Activated effector memory CD4-positive, alpha-beta T cell treated with Interleukin-2 at 50 U/mL for 16 hours (primary cell): ENCODE measurements at places on chromosomes 1 and 21.

DNA sequence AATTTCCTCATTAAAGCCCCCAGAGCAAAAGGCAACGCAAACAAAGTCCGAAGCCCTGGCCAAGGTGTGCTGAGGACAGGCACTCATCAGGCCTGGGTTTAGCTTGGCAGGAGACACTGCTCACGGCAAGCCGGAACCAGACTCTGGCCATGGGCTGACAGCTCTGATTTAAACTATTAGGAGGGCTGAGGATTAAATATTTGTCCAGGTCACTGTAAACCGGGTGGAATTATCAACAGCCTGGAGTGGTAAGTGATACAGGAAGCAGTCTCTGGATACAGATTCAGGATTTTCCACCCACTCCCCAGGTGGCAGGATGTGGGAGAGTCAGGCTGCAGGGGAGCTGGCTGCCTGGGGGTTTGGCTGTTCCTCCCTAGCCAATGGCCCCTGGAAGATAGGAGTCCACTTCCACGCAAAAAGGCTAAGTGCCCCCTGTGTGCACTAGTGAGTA lies 42.4 kb downstream of the SLC66A1 start:
- no peak for DNase-seq

GRCh38 chr1:41500378-41500777 lies 15.9 kb upstream of the EDN2 start:
- no peak for DNase-seq

DNA sequence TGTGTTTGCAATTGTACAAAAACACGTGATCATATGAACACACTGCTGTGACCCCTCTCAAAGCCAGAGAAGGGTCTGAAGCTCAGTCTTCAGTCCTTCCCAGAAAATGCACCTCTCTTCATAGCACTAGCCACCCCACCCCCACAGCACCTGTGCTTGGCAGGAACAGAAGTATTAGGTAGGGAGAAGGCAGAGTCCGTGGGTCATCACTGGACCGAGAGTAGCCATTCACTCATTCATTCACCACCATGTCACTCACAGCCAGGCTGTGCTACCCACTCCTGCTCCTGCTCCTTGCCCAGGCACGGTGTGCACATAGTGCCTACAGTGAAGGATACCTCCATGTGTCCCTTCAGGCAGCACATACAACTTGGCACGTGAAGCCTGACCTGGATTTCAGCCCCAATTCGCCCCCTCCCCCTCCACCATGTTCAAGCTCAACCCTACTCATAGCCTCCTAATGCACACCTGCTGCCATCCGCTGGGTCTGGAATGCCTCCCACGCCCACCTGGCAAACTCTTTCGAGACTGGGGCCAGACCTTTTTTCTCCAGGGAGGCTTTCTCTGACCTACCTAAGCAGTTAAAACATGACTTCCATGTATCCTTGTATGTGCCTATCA lies 81.9 kb upstream of the GALNT2 start:
- DNase-seq = no peak

DNA sequence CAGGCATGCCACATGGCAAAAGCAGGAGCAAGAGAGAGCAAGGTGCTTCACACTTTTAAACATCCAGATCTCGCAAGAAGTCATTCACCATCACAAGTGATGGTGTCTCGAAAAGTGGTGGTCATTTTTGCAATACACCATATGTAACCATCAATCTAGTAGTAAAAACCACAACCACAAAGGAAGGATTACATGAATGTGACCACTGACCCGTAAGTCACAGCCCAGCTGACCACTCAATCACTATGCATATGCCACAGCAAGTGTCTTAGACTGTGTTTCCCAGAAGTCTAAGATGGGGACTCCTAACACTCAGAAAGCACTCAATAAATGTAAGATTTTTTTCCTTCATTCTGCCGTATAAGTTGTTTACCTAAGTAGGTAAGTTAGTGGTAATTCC lies 76.9 kb downstream of the FH start:
- no peak for DNase-seq

DNA sequence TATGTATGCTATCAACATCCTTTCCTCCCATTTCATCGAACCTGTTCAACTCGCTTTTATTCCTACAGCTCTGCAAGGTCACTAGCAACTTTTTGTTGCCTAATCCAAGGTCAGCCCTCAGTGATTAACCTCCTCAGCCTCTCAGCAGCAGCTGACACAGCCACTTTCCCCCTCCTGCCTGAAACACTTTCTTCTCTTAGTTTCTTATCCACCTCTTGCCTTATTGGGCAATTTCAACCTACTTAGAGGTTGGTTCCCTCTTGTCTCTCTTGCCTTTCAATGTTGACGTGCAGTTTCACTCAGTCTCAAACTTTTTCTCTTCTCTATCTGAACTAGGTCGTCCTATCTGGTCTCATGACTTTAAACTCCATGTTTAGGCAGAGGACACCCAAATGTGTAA lies 156.3 kb downstream of the C1orf94 start:
- no peak for DNase-seq

DNA sequence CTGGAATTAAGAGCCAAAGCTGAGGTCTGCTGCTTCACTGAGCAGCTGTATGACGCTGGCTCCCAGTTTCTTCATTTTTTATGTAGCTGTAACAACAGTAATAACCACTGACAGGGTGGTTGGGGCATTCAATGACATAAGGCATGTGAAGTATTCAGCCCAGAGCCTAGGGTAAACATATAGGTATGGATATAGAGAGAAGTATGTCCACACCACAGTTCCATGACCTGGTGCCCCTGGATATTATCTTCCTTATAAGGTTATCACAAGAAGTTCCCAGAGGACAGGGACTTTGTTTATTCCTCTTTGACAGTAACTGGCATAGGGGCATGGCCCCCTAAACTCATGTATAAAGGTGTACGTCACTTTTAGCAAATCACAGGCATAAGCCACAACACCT lies 14.7 kb downstream of the RAB42 start:
- DNase-seq = no peak

GRCh38 chr1:111990878-111991718 lies 1.6 kb upstream of the KCND3 start:
- no peak for DNase-seq

- no peak for DNase-seq
These were observed 782.4 kb upstream of the BRINP3 start for GRCh38 chr1:191260056-191260455.

- DNase-seq = no peak
These were observed 171.2 kb upstream of the RUNX1 start for GRCh38 chr21:35220301-35220700.

DNA sequence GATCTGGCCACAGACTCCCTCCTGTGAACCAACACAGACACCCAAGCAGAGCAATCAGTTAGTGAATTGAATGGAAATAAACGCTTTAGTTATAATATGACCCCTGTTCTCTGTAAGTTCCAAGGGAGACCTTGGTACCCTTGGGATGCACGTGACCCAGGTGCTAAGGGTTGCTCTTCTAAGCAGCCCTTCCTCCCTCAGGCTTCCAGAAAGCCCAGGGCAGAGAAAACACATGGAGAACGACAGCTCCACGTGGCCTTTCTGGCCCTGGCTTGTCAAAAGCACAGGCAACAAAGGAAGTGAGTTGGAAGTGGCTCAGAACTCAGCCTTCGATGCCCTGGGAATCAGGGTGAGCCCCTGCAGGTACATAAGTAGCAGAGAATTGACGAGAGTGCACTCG lies 57.4 kb downstream of the LACTBL1 start:
- DNase-seq = no peak

- DNase-seq = no peak
These were observed 17.0 kb downstream of the MAP7D1 start for GRCh38 chr1:36172983-36173382.

DNA sequence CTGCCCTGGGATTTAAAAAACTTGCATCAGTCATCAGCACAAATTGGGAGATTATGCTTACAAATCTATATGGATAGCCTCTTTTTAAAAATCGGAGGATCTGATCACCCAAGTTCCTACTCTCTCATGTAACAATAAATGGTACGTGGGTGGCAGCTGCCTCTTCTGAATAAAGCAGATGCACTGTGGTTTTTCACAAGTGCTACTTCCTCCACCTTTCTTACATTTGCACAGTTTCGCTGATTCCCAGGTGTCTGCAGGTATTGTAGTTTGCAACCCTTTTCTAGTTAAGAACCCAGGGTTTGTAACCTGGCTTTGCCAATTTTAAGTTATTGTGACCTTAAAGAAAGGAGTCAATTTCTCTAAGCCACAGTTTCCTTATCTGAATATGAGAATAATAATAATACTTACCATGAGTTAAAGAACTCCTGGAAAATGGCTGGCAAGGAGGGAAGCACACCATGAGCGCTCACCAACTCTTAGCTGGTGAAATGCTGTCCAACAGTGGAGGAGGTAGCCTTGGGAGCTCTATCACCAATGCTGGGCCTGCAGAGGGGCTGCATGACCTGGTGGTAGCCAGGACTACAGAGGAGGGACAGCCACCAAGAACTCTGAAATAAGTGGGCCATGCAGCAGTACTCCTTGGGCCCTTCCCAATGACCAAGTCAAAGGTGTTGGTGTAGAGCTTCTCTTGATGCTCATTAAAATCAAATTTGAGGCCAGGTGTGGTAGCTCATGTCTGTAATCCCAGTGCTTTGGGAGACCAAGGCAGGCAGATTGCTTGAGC lies 30.2 kb upstream of the KCNA2 start:
- DNase-seq = no peak

DNA sequence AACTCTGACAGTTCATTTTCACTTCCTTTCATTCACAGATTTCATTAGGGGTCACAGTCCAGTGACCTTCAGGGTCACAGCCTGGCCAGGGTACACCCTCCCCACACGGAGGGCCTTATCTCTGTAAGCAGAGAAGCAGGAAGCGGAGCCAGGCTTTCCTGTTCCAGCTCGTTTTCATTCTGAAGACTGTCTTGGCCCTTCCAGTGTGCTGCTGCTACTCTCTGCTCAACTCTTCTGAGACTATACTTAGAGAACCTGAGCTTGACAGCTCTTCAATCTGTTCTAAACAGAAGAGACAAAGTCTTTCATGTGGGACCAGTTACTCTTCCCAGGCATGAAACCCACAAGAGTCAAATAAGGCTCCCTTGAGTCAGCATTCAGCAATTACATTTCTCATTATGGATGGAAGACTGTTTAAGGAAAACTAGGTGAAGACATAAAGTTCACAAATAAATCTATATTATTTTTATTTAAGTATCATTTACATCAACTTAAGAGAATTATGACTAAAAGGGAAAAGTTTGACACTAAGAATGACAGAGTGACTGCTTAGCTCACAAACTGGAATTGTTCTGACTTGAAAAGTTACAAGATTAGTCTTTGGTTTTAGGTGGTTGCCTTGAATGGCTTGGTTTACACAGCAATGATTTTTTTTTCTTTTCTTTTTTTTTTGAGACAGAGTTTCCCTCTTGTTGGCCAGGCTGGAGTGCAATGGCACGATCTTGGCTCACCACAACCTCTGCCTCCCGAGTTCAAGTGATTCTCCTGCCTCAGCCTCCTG lies 4.8 kb upstream of the TDRD10 start:
- no peak for DNase-seq

- DNase-seq = peak; percentile 37
These were observed 48.5 kb downstream of the CDC7 start for GRCh38 chr1:91549041-91549735.

DNA sequence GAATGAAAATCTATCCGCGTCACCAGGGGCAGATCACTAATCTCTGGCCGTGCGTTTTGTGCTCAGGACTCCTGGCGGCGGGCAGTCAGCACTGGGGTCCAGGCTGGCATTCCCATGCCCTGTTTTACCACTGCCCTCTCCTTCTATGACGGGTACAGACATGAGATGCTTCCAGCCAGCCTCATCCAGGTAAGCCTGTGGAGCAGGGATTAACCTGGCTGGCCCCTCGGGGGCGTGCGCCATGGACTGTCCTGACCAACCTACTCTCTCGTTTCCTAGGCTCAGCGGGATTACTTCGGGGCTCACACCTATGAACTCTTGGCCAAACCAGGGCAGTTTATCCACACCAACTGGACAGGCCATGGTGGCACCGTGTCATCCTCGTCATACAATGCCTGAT lies 10.9 kb upstream of the CENPS start:
- DNase-seq = no peak

DNA sequence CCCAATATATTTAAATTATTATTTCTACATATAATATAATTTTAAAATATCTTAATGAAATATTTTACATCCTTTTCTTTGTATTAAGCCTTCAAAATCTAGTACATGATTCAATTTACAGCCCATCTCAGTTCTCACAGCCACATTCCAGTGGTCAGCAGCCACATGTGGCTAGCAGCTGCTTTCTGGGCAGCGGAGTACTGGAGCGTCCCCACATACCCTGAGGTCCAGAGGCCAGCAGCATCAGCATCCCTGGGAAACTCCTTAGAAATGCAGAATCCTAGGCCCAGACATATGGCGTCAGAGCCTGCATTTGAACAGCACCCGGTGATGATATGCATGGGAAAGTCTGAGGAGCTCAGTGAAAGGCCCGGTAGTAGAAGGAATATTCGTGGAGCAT lies 8.6 kb upstream of the LHX4 start:
- DNase-seq = no peak

- no peak for DNase-seq
These were observed 304.9 kb upstream of the DUSP10 start for GRCh38 chr1:222046684-222047263.

DNA sequence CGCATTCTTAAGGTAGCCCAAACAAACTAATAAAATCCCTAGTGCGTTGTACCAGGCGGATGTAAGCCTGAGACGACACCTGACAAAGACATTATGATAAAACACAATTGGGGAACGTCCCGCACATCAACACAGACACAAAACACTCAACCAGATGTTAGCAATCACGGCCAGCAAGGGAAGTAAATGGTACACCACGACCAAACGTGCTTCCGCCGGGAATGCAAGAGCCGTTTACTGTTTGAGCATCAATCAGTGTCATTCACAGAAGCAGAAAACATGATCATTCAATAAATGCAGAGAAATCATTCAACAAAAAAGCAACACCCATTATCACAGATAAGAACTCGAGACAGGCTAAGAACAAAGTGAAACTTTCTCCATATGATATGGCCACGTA lies 49.4 kb upstream of the COL18A1 start:
- DNase-seq = no peak

- DNase-seq = no peak
These were observed 46.7 kb upstream of the LAMC2 start for GRCh38 chr1:183139281-183139942.

- DNase-seq = no peak
These were observed 10.7 kb upstream of the GATAD2B start for GRCh38 chr1:153933430-153933829.
